ENCODE measurements at places on chromosomes 4 and X. TPM values are rescaled to one million over a fixed set of nuclear protein-coding genes. Genes with fewer than 3 reads are reported as not detected.
A peak's percentile ranks its signal among the peaks of the same experiment; 100 is the strongest.

The BMX gene
- total RNA-seq: not detected

The CPZ gene
- total RNA-seq: 20.8 TPM

The COX18 gene
- total RNA-seq: 27.9 TPM

The ATP5ME gene
- 204 TPM for total RNA-seq

The AMBN gene
- not detected for total RNA-seq

The RNF175 gene
- 0.26 TPM for total RNA-seq

GRCh38 chrX:45714866-45715265 is 514.2 kb upstream of the DIPK2B start:
- peak; percentile 56 for DNase-seq

GRCh38 chrX:78104447-78105176 is 564 bp downstream of the PGK1 start:
- DNase-seq: peak; percentile 58

- DNase-seq: no peak
Observed at GRCh38 chr4:134463771-134464170, 262.2 kb upstream of the PABPC4L start.

DNA sequence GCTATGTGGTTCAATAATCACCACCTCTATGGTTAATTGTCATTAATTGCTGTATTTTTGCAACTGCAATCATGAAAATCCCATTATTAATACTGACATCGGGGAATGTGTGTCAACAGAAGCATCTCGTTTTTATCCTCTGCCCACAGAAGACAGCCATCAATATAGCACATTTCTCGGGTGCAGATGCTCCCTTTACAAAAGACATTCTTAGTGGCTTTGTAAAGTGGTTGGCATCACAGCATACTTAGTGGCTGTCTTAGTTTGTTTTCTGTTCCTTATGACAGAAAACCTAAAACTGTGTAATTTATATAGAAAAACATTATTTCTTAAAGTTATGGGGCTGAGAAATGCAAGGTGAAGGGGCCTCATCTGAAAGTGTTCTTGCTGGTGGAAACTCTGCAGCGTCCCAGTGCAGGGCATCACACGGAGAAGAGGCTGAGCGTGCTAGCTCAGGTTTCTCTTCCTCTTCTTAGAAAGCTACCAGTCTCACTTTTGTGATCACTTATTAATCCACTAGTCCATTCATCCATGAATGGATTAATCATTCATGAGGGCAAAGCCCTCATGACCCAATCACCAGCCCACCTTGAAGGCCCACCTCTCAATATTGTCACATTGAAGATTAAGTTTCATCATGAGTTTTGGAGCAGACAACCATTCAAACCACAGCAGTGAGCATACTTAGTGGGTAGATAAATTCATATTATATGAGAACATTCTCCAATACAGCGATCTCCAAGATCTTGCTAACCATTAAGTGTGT is 1067.7 kb upstream of the PABPC4L start:
- DNase-seq: no peak

GRCh38 chrX:107537815-107538214 is 88.4 kb downstream of the FRMPD3 start:
- peak; percentile 30 for DNase-seq
